ENCODE measurements at places on chromosomes 16 and 17.

- no peak for DNase-seq
These were observed 16.6 kb upstream of the C16orf74 start for GRCh38 chr16:85767531-85767930.

DNA sequence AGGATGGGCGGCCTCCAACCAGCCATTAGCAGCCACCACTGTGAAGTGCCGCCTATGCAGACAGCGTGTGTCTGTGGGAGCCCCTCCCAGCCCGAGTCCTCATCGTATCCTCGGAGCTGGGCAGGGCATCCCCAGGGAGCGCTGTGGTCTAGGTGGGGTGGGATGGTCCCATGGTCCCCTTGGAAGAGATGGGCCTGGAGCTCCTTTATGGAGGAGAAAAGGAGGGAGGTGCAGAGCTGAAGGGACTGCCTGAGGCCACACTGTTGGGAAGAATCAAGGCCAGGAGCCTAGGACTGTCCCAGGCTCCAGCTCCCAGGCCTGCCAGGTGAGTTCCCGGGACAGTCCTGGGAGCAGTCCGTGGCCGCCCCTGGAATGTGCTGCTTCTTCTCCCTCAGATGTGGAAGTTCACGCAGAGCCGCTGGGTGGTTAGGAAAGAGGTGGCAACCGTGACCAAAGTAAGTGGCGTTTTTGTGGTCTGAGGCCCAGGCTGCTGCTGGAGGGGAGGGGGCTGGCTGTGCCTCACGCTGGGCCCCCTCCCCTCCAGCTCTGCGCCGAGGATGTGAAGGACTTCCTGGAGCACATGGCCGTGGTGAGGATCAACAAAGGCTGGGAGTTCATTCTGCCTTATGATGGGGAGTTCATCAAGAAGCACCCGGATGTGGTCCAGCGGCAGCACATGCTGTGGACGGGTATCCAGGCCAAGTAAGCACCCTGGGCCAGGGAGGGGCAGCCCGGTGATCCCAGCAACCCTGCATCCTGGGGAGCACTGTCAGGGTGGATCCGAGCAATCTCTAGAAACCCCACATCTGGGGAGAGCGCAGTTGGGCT, 27.0 kb downstream of the POLR3E start:
- no peak for DNase-seq

GRCh38 chr16:79792664-79793351, 192.3 kb upstream of the MAF start:
- DNase-seq, result no peak

- DNase-seq, result no peak
These were observed 52.3 kb downstream of the ABCC1 start for GRCh38 chr16:16001596-16002255.

GRCh38 chr16:67942200-67942509, 1.8 kb downstream of the LCAT start:
- DNase-seq, result peak; percentile 73

DNA sequence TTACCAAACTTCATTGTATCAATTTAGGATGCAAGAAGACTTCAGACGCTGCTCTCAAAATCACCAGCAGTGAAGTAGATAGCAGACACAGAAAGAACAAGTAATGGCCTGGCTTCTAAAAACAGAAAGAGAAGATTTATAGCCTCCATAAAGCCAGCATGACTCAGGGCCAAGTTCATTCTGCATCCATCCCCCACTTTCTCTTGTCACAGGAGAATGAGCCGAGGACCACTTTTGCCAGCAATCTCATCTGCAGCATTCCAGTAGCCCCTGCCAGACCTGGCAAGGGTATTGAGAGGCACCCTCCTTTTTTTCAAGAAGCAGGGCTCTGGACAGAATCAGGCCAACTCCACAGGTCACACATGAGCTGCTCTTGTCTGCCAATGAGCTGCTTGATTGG, 355.4 kb upstream of the SOX9 start:
- DNase-seq, result no peak

GRCh38 chr16:64736857-64737256, 385.0 kb downstream of the CDH11 start:
- no peak for DNase-seq

Measured in neural progenitor cell (in vitro differentiated cells).